ENCODE measurements at places on chromosomes 5 and 9.

DNA sequence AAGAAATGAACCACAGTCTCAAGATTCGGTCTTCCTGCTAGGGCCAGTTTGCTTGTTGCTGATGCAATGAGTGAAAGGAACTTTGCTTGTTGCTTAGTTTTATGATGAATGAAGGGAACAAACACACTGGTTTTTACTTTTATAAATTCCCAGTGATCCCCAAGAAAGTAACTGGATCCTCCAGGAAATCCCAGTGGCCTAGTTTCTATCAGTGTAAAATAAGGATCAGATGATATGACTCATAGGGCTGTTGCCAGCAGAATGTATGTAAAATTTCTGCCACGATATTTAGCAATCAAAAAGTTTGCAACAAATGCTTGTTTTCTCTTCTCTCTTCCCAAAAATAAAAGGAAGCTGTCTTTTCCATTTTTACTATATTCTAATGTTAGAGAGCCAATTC is 160.1 kb upstream of the CDKN2B start:
- no peaks in the 10 kb centered on the region for H3K36me3 ChIP-seq
- no peaks in the 10 kb centered on the region for H3K27me3 ChIP-seq
- H3K4me3 ChIP-seq, result no peak overlapping the region
- no peak for DNase-seq
- no peak overlapping the region for H3K27ac ChIP-seq

DNA sequence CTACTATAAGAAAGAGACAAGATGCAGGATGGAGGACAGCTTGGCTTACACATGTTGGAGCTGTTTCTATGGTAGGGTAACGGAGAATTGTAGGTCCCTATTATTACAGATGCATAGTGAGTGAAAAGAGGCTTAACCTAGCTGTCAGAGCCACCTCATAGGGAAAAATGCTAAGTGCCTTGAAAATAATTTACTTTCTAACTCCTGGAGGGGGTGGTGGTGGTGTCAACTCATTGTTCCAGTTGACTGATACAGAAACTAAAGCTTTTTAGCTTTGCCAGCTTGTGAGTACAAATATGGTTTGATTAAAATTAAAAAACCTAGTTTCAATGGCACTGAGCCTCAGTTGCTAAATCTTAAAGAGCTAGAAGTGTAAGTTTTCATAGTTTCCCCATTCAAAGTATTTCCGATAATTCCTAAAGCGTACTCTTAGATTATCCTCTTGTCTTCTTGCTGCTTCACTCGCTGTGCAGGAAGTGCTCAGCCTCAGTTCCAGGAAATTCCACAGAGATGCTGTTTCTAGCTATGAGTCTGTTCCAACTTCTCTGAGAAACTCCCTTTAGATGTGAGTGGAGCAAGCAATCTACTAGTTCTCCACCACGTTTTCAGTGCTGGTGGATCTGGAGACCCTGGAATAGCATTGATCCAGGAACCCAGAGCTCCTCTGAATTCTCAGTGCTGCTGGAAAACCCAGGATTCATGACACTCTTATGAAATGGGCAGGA is 265.2 kb downstream of the DMAC1 start:
- H3K4me3 ChIP-seq, result no peak overlapping the region
- DNase-seq, result no peak
- H3K27ac ChIP-seq, result no peak overlapping the region
- no peaks in the 10 kb centered on the region for H3K36me3 ChIP-seq
- H3K4me1 ChIP-seq, result no peaks in the 10 kb centered on the region

DNA sequence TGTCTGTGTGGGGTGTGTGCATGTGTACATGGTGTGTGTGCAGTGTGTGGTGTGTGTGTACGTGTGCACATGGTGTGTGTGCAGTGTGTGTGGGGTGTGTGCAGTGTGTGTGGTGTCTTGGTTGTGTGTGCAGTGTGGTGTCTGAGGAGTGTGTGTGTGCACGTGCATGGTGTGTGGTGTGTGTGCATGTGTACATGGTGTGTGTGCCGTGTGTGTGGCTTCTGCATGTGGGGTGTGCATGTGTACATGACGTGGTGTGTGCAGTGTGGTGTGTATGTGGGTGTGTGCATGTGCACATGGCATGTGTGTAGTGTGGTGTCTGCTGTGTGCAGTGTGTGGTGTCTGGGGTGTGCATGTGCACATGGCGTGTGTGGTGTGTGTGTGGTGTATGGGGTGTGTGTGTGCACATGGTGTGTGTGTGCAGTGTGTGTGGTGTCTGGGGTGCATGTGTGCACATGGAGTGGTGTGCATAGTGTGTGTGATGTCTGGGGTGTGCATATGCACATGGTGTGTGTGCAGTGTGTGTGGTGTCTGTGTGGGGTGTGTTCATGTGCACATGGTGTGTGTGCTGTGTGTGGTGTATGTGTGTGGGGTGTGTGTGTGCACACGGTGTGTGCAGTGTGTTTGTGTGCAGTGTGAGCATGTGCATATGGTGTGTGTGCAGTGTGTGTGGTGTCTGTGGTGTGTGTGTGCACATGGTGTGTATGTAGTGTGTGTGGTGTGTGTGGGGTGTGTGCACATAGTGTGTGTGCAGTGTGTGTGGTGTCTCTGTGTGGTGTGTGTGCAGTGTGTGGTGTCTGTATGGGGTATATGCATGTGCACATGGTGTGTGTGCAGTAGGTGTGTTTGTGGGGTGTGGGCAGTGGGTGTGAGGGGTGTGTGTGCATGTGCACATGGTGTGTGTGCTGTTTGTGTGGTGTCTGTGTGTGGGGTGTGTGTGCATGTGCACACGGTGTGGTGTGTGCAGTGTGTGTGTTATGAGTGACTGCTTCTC is 40.6 kb upstream of the ZNG1F start:
- DNase-seq, result no peak
- H3K4me1 ChIP-seq, result no peaks in the 10 kb centered on the region
- no peak overlapping the region for H3K27ac ChIP-seq
- no peak overlapping the region for H3K4me3 ChIP-seq

- H3K27me3 ChIP-seq, result no peaks in the 10 kb centered on the region
- H3K4me1 ChIP-seq, result peaks cover 84% of the 10 kb centered on the region
- H3K4me3 ChIP-seq, result peak overlapping the region; percentile 55
- peak; percentile 86 for DNase-seq
- H3K27ac ChIP-seq, result peak overlapping the region; percentile 91
Observed at GRCh38 chr5:172175263-172175719, 12.7 kb downstream of the STK10 start.

DNA sequence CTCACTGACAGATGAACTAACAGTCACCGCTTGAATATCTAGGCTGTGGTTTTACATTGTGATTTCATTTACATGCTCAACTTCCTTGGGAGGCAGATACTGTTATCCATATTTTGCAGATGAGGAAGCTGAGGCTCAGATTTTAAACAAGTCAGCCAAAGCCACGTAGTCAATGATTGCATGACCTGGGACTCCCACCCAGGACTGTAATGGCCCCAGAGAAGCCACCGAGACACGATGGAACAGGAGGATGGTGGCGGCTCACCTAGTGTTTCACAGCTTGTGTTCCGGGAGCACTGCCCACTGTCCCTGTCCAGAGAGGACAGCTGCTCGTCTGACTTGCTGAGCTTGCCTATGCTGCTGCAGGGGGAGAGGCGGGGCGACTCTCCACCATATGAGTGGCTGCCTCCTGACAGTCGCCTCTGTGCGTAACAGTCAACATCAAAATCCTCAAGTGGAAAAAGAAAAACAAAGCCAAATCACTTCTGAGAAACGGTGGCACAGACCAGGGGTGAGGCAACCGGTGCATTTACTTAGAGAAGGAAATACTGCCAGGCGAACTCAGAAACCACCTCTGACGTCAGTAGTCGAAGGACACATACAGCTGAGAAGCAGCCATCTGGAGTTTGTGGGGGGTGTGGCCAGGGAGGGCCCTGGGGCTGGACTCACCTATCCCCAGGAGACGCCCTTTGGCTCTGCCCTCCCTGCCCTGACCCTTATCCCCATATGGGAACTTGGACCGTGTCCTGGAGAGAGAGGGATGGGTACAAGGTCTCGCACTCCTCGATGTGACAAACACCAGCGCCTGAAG is 82.5 kb downstream of the PRRT1B start:
- peak overlapping the region; percentile 68 for H3K27ac ChIP-seq
- no peak overlapping the region for H3K4me3 ChIP-seq
- peaks cover 47% of the 10 kb centered on the region for H3K36me3 ChIP-seq
- H3K27me3 ChIP-seq, result no peaks in the 10 kb centered on the region
- peaks cover 8% of the 10 kb centered on the region for H3K4me1 ChIP-seq

DNA sequence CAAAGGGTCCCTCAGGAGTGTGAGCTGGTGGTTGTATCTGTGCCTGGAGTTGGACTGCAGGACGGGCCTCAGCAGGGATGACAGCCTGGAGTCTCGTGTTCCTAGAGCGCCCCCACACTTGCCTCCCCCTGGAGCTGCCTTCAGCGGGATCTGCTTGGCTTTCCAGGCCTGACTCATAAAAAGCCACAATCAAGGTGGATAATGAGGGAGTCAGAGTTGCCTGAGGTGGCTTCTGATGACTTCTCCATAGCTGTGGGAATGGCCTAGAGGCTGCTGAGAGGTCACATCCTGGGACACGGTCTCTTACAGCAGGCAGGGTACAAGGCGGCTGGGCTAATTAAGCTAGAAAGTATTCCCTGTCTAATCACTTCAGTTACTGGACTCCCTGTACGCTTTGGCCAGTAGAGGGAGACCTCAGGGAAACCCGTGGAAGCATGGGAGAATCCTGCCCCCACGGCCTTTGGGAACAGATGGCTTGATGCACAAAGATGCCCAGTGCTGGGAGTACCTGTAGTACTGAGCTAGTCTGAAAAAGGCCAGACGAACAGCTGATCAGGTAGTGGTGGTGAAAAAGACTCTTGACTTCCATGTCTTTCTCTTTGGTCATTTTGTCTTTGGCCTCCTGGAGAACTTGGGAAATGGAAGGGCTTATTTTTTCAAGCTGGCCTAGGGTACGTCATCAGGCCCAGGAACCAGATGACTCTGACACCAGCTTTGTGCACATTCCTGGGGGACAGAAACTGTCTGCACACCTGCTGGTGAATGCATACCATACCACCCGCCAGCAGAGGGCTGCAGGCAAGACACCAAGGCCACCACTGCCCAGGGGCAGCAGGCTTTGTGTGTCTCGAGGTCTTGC is 16.1 kb upstream of the FRRS1L start:
- H3K4me1 ChIP-seq, result no peaks in the 10 kb centered on the region
- no peak for DNase-seq
- no peaks in the 10 kb centered on the region for H3K36me3 ChIP-seq

- no peaks in the 10 kb centered on the region for H3K27me3 ChIP-seq
- H3K4me1 ChIP-seq, result no peaks in the 10 kb centered on the region
- DNase-seq, result no peak
- H3K4me3 ChIP-seq, result no peak overlapping the region
- no peak overlapping the region for H3K27ac ChIP-seq
- peaks cover 86% of the 10 kb centered on the region for H3K36me3 ChIP-seq
Observed at GRCh38 chr9:130632081-130632710, 32.2 kb upstream of the PRDM12 start.
